Fibroblast of skin of scalp (primary cell): ENCODE measurements at places on chromosomes 11 and 22.
A peak's percentile ranks its signal among the peaks of the same experiment; 100 is the strongest.

GRCh38 chr11:32820497-32820896 is 9.2 kb upstream of the PRRG4 start:
- DNase-seq = no peak

- DNase-seq = peak; percentile 34
These were observed 239.2 kb downstream of the METTL15 start for GRCh38 chr11:28347371-28347770.

GRCh38 chr22:23192133-23192532 is 11.8 kb downstream of the BCR start:
- no peak for DNase-seq

DNA sequence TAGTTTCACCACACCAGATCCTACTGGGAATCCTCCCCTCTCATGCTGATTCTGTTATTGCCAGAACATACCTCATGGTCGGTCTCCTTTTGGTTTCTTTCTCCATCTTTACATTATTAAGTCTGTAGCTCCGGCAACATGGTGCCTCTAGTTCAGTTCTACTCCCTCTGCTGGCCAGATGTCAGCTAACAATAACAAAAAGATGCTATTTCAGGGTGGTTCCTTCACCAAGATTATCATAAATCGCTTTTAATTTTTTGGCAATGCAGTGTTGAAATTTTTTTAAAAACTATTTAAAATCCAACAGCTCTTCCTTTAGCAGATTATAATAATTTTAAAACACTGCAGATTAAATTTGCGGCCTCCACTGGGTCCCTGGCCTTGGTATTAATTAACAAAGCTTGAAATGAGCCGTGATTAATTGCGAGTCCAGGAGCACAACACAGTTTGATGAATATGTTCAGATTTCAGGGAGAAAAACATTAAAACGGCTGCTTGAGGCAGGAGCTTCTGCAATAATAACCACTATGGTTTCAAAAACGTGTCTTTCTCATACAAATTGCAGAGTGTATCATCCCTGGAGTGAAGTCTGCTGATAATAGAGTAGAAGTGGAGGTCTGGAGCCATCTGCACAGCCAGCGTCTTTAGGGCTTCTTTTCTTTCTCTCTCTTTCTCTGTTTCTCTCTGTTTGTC is 492.9 kb upstream of the KIRREL3 start:
- peak; percentile 9 for DNase-seq

DNA sequence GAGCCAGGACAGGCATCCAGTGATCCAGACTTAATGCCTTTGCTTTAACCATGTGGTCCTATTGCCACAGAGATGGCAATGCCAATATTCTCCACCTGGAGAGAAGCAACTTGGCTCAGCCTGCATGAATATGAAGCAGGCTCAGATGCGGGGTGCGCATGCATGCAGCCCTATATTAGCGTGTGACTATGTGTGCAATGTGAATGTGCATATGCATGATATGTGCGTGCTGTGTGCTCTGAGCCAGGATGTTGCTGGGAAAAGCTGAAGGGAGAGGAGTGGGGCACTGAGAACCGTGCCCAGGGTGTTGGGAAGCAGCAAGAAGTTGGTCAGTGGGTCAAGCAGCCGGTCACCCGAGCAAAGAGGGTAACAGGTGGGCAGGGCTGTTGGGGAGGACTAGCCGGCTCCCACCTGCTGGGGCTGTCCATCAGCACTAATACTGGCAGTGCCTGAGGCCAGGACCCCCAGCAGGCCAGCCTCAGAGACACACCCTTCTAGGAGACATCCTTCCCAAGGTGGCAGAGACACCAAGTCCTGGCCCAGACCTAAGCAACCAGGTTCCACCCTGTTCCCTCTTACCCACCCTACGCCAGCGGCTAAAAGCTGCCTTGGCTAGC is 24.8 kb upstream of the MYOD1 start:
- no peak for DNase-seq

GRCh38 chr22:20429254-20430100 is 8.1 kb downstream of the SCARF2 start:
- no peak for DNase-seq
